ENCODE measurements at places on chromosomes 5 and 9.

DNA sequence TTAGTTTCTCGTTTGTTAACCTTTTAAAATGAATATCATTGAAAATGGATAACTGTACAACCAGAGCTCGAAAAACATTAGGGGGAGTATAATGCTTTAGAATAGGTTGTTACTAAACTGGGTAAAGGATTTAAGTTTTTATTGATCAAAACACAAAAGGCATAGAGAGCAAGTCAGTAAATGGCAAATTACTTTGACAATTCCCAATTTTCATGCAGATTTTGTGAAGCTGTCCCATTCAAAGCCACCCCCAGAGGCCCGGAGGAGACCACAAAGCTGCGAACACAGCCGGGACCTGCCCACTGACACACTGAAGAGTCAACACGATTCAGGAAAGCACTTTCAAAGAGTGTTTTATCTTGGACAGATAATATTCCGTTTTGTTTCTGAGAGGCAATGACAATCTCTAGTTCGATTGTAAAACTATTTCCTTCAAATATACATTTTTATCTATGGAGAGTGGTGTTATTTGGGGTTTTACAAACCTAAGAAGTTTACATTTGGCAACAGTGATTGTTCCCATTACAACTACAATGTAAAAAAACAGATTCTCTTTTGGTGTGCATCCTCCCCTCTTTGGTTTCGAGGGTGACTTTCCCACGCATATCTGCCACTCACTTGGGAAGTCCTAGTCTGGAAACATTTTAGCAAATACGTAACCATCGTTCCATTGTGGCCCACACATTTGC is 182.6 kb upstream of the TBCA start:
- no peak for DNase-seq

DNA sequence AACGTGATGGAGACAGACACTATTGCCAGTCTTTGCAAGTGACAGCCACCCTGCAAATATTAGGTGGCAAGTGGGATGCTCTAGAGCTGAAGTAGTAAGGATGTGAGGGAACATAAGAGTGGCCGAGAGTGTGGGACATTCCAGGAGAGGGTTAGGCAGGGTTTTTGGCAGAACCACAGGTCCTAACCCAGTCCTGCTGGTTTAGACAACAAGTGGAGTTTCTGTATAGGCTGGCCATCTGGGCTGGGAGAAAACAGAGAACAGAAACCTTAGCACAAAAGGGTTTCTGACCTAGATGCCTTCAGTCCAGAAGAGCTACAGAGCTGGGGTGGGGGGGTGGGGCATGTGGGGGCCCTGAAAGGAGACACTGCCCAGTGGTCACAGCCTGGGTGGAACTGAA is 107.4 kb downstream of the TMEM174 start:
- no peak for DNase-seq

- no peak for DNase-seq
Measured at GRCh38 chr9:75937521-75938258, 47.2 kb downstream of the PCSK5 start.

- no peak for DNase-seq
Measured at GRCh38 chr9:4967523-4967922, 17.5 kb upstream of the JAK2 start.

All from NCI-H1105 (cell line).